NCI-H1105 (cell line): ENCODE measurements at places on chromosomes 4 and X.

DNA sequence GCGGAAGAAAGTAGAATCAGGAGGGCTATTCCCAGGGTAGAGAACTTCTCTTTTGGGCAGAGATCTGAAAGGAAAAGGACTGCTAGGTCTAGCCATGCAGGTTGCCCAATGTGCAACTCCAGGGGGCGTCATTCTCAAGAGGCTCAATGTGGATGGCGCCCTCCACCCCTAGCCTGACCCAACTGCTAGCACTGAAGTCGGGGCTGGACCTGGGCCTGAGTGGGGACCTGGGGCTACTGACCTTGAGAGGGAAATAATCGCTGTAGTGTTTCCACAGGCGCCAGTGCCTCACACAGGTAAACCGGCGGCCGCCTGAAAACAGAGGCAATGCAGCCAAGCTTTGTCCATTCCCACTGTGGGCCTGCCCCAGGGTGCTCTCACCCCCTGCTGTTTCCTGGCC lies 6.1 kb downstream of the AWAT2 start:
- no peak for DNase-seq

GRCh38 chrX:8191022-8191421 lies 20.0 kb upstream of the VCX2 start:
- no peak for DNase-seq

- DNase-seq: no peak
Measured at GRCh38 chrX:69279234-69279633, 114.0 kb upstream of the PJA1 start.

DNA sequence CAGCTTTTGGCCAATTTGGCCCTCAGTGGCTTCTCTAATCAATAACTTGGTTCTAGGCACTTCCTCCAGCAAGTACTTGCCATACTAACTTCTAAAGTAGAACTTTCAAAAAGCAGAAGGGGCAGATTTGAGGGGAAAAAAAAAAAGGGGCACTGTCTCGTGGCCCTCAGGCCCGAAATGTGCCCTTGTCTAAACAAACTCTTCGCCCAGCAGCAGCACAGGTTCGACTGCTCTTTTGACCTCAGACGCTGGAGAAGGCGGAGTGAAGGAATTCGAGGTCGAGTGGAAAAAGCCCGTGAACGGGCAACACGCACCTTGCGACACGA lies 775 bp downstream of the GRPEL1 start:
- DNase-seq: no peak

DNA sequence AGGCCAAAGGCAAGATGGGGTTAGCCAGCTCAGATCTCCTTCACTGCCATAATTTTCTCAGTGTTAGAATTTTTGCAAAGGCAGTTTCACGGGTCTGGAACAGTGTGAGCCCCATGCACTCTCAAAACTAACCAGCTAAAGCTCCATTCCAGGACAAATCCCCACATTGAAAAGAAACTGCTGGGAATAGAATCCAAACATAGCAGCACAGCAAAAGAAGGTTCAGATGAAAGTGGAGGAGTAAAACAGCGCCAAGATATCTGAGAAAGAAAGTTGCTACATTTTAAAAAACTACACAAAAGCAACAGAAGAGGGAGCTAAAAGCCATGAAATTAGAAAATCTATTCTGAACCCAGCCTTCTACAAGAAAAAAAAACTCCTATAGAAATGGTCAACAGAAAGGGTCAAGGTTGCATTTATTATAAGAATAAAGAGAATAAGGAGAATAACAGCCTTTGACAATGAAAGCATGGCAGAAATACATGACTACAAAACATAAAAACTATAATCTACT lies 39.6 kb upstream of the SLC7A3 start:
- no peak for DNase-seq
